ENCODE measurements at places on chromosomes 6 and 20.
A peak's percentile ranks its signal among the peaks of the same experiment; 100 is the strongest.

- DNase-seq, result peak; percentile 55
These were observed 23.0 kb upstream of the LY86 start for GRCh38 chr6:6565488-6565887.

DNA sequence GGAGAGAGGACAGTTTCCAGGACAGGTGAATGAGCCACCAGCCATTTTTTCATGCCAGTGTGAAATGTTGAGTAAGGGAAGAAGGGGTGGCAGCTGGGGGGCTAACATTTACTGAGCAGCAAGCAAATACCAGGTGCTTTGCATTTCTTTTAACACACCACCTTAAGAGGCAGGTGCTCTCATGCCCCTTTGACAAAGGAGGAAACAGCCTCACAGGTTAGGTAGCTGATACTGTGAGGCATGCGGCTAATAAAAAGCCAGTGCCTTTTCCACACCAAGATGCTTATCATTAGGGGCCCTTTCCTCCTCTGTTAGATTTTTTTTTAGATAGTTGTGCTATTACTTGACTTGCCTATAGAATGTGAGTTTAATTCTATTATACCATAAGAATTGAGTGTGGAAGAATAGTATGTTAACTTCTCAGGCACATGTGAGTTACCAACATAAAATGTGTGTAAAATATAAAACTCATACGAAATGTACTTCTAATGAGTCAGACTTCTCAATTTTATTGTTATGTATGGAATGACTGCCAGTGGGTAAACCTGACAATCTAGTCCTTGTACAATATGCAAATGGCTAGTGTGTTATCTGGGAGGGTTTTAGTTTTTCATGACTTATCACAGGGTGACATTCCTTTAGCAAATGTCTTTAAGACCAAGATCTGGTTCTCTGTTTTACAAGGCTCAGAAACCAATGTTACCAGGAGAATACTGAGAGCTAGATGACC is 260.0 kb downstream of the TMEM242 start:
- no peak for DNase-seq

DNA sequence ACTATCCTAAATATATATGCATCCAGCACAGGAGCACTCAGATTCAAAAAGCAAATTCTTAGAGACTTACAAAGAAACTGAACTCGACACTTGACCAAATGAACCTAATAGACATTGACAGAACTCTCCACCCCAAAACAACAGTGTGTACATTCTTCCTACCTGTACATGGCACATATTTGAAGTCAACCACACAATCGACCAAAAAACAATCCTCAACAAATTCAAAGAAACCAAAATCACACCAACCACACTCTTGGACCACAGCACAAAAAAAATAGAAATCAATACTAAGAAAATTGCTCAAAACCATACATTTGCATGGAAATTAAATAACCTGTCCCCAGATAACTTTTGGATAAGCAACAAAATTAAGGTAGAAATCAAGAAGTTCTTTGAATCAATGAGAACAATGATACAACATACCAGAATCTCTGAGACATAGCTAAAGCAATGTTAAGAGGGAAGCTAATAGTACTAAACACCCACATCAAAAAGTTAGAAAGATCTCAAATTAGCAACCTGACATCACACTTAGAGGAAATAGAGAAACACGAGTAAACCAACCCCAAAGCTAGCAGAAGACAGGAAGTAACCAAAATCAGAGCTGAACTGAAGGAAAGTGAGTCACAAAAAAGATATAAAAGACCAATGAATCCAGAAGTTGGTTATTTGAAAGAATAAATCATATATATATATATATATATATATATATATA is 12.5 kb upstream of the TREM1 start:
- no peak for DNase-seq

- DNase-seq, result no peak
These were observed 16.1 kb upstream of the TLDC2 start for GRCh38 chr20:36859700-36860330.

DNA sequence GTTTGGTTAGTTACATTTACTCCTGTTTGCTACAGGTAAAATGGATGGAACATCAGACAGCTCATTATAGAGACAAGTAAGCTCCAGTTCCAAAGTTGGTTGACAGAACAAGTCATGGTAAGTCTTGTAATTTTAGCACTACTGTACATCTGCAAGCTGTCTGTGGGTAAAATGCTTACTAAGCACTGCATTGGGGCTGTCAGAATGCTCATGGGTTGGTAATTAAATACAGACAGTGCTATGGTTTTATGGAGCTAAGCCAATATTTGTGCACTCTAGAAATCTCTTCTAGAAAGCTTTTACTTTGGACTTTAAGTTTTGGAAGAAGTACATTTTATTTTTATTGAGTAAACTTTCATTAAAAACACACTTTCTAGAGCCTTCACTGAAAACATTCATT is 419.2 kb upstream of the MMS22L start:
- no peak for DNase-seq

GRCh38 chr6:168884646-168885086 is 369.0 kb downstream of the THBS2 start:
- DNase-seq, result peak; percentile 76

DNA sequence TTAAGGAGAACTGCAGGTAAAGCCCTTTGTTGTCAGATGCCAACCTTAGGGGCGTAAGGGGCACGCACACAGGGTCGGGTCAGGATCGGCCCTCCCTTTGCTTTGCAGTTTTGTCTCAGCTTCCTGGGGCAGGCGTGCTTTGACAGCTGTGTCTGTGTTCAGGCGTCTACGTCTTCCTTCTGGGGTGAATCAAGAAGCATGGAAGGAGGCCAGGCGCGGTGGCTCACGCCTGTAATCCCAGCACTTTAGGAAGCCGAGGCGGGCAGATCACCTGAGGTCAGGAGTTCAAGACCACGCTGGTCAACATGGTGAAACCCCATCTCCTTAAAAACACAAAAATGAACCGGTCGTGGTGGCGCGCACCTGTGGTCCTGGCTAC is 1.3 kb downstream of the ZGPAT start:
- DNase-seq, result no peak

DNA sequence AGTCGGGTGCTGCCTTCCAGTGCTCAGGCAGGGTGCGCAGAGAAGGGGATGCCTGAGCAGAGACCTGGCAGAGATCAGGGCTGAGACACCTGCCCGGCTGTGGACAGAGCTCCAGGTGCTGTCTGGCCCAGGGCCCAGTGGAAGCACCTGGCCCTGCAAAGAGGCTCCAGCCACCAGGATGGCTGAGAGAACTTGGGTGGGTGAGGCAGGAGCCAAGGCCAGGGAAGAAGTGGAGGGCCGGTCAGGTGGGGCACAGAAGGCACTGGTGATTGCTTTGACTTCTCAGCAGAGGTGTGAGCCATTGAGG is 31.2 kb downstream of the PNLDC1 start:
- DNase-seq, result peak; percentile 82

DNA sequence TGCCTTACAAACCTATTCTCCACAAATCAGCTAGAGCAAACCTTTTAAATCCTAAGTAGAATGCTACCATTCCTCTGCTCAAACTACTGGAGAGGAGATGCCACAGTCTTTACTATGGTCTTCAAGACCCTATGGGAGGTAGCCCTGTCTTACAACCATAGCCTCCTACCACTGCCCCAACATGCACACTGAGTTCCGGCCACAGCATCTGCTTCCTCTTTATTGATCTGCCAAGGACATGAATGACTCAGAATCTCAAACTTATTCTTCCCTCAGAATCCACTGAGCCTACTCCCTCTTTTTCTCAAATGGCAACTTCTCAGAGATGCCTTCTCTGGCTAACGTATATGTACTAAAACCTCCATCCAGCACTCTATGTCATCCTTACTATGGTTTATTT is 12.2 kb upstream of the ANKEF1 start:
- no peak for DNase-seq

- no peak for DNase-seq
These were observed 5.7 kb upstream of the PLN start for GRCh38 chr6:118542184-118542952.

DNA sequence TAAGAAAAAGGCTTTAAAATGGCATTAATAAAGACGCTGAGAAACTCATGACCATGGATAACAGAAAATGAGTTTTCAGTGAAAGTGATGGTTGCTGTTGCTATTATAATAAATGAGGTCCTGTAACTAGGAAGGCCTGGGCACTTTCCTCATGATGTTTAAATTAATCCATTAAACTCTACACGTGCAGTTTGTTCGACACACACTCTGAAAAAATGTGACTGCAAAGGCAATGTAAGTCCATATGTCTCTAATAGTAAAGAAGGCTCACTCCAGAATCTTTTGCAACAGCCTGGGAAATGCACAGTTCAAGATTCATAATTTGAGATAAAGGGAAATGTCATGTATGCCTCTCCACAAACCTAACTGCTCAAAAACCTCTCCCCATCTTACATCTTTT is 153.4 kb downstream of the COL12A1 start:
- DNase-seq, result no peak

DNA sequence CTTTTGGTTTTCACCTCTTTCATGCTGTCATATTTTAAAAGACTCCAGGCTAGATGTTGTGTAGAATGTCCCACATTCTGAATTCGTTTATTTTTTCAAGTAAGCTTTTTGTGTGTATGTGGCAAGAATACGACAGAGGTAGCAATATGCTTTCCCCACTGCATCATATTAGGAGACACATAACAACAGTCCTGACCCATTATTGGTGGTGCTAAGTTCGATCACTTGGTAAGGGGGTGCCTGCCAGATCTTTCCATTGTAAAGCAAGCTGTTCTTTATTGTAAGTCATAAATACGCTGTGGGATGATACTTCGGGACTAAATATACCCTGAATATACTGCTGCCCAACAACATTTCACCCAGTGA is 588 bp upstream of the NCOA3 start:
- DNase-seq, result no peak

DNA sequence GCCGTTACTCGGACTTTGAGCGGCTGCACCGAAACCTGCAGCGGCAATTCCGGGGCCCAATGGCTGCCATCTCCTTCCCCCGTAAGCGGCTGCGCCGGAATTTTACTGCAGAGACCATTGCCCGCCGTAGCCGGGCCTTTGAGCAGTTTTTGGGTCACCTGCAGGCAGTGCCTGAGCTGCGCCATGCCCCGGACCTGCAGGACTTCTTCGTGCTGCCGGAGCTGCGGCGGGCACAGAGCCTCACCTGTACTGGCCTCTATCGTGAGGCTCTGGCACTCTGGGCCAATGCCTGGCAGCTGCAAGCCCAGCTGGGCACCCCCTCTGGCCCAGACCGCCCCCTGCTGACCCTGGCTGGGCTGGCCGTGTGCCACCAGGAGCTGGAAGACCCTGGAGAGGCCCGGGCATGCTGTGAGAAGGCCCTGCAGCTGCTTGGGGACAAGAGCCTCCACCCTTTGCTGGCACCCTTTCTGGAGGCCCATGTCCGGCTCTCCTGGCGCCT is 7.2 kb downstream of the SNX21 start:
- no peak for DNase-seq

GRCh38 chr6:139338795-139339194 is 35.7 kb downstream of the CITED2 start:
- DNase-seq, result no peak

DNA sequence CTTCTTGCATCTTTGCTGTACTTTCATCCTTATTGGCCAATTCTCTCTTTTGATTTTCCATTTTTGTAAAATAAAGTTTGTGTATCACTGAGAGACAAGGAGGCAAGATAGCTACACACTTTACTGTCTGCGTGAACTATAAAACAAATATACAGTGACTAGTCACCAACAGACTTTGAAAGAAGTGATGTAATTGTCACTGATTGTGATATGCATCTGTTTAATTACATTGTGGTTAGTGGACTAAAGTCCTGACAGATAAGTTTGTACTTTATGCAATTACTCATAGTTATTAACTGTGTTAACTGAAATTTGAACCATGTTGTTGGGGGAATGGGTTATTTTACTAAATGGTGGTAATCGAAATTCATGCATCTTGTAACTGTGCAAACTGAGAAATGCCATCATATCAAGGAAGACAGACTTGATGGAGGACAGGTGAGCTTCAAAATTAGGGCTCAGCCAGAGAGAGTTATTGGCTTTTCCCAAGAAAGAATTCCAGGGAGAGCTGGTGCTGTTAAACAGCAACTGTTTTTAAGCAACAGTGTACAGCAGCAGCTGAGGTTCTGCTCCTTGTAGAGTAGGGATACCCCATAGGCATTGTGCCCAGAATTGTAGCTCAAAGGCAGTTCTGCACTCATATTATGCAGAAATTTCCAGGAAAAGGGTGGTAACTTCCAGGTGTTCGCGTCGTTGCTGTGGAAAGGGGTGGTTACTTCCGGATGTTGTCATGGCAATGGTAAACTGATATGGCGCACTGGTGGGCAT is 62.9 kb downstream of the EFHC1 start:
- no peak for DNase-seq

- DNase-seq, result no peak
These were observed 26.8 kb upstream of the PREP start for GRCh38 chr6:105429676-105430075.

DNA sequence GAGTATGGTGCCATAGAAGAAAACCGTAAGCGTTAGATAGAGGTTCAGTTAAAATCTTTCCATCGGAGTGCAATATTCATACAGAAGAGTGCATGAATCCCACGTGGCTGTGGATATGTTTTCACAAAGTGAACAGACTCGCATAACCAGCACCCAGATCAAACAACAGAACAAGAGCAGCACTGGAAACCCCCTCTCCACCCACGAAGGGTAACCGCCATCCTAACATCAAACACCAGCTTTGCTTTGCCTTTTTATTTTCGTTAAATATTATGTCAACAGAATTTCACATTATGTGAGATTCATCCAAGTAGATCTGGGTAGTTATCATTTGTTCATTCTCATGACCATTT is 4.7 kb downstream of the GTSF1L start:
- no peak for DNase-seq

DNA sequence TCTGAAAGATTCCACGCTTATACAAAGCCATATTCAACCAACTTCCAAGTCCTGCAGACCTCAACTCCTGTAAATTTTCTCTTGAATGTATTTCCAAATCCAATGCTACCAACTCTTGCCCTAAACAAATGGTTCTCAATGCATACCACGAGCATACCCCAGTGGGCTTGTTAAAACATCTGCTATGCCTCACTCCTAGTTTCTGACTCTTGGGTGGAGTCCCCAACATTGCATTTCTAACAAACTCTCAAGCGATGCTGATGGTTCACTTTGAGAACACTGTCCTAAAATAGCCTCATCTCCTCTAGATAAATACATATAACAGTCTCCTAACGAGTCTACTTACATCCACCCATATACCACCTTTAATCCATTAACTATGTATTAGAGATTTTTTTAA is 7.3 kb downstream of the HBS1L start:
- no peak for DNase-seq

- no peak for DNase-seq
These were observed 63.9 kb downstream of the MTHFD1L start for GRCh38 chr6:150929416-150929815.

- no peak for DNase-seq
These were observed 197.7 kb downstream of the SMOC2 start for GRCh38 chr6:168638468-168639271.

GRCh38 chr6:12578097-12578496 is 138.5 kb upstream of the PHACTR1 start:
- no peak for DNase-seq

- no peak for DNase-seq
These were observed 33.7 kb upstream of the CCND3 start for GRCh38 chr6:41975276-41975675.

GRCh38 chr20:21781446-21782075 is 76.1 kb downstream of the PAX1 start:
- peak; percentile 38 for DNase-seq

Data from NCI-H1105 (cell line).